MCF 10A (cell line): ENCODE measurements at places on chromosomes 3 and 15. TPM values are rescaled to one million over a fixed set of nuclear protein-coding genes. Genes with fewer than 3 reads are reported as not detected.

The ITIH1 gene
- total RNA-seq: not detected in 2 replicates

The CHAC1 gene
- 35.5 and 49.4 TPM in 2 replicates for total RNA-seq

GRCh38 chr3:167241048-167241845 lies 138.8 kb downstream of the ZBBX start:
- DNase-seq: no peak

DNA sequence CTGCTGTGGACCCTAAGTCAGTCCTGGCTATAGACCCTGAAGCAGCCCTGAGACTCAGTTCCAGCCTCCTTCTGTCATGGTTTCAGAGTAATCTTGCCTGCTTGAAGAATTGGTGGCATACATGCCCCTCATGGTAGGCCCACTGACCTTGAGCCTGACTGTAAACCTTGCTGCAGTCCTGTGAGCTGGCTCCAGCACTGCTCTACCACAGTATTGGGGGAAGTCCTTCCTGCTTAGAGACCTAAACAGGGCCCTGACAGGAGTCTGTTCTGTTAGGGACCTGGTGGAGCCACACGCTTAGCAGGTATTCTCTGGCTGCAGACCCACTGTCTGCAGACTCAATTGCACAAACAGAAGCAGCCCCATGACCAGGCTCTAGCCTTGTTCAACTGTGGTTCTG lies 47.1 kb downstream of the OXSM start:
- DNase-seq: no peak

DNA sequence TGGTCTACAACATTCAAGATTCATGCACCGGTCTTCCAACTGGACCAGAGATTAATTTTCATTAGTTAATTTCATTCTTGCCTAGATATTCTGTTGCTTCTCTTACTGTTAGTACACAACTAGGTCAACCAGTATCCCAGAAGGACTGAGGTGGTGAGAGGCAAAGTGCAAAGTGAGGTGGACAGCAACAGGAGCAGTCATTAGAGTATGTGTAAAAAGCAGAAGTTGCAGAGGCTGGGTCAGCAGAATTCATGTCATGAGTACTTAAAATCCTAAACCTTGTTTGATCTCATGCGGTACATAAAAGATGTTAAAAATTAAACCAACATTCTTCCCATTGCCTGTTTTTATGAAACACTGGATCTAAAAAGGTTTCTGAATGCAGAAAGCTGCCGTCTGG lies 46.7 kb downstream of the PARP14 start:
- DNase-seq: no peak

GRCh38 chr3:52574056-52574965 lies 37.9 kb downstream of the UQCC5 start:
- no peak for DNase-seq

DNA sequence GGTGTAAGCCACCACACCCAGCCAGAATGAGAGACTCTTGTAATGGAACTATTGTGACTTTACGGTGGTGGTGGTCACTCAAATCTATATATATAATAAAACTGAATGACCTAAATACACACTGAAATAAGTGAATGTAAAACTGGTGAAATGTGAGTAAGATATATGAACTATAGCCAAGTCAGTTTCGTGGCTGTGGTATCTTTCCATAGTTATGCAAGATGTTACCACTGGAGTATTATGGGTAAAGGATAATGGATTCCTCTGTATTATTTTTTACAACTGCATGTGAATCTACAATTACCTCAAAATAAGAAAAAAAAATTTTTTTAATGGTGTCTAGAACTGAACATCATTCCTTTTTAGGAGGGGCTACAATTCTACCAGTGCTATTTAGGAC lies 21.9 kb downstream of the PIK3CB start:
- no peak for DNase-seq

- DNase-seq: peak; percentile 13
Observed at GRCh38 chr15:88375234-88375927, 91.8 kb downstream of the MRPL46 start.

GRCh38 chr3:154130540-154130939 lies 9.3 kb downstream of the ARHGEF26 start:
- no peak for DNase-seq
